ENCODE measurements at places on chromosomes 5 and 9.

- peak; percentile 1 for DNase-seq
Measured at GRCh38 chr9:88236511-88237478, 98.5 kb upstream of the SPATA31C2 start.

GRCh38 chr5:14766584-14766983 is 102.1 kb downstream of the OTULIN start:
- DNase-seq = no peak

DNA sequence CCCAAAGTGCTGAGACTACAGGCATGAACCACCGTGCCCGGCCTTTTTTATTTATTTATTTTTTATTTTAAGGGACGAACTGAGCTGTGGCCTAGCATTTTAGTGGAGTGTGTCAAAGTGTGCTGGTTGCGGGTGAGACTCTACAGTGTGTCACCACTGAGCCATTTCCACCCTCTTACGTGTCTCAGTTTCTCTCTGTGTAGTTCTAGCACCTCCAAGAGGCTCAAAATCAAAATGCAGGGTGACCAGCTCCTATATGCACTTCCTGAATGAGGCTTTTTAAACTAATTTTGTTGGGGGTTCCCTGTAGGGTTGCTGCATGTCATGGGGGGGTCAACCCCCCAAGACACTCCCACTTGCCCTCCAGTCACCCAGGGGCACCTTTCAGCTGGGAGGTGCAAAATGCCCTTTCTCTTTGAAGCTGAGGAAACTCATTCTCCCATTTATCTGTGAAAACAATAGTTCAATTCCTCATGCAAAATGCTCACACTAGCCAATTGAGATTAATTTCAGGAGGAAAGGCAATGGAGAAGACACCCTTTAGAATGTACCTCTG is 69.3 kb downstream of the COL15A1 start:
- DNase-seq = no peak

- no peak for DNase-seq
Measured at GRCh38 chr9:134621558-134622110, 20.0 kb upstream of the COL5A1 start.

- no peak for DNase-seq
Measured at GRCh38 chr5:71924325-71924724, 182.9 kb upstream of the MAP1B start.

GRCh38 chr5:116320486-116320885 is 235.7 kb downstream of the COMMD10 start:
- DNase-seq = no peak

GRCh38 chr5:104126980-104127379 is 564.4 kb upstream of the NUDT12 start:
- DNase-seq = no peak

- no peak for DNase-seq
Measured at GRCh38 chr9:16152276-16153101, 599.6 kb downstream of the CCDC171 start.

- DNase-seq = no peak
Measured at GRCh38 chr5:121681229-121681855, 170.3 kb upstream of the FTMT start.

DNA sequence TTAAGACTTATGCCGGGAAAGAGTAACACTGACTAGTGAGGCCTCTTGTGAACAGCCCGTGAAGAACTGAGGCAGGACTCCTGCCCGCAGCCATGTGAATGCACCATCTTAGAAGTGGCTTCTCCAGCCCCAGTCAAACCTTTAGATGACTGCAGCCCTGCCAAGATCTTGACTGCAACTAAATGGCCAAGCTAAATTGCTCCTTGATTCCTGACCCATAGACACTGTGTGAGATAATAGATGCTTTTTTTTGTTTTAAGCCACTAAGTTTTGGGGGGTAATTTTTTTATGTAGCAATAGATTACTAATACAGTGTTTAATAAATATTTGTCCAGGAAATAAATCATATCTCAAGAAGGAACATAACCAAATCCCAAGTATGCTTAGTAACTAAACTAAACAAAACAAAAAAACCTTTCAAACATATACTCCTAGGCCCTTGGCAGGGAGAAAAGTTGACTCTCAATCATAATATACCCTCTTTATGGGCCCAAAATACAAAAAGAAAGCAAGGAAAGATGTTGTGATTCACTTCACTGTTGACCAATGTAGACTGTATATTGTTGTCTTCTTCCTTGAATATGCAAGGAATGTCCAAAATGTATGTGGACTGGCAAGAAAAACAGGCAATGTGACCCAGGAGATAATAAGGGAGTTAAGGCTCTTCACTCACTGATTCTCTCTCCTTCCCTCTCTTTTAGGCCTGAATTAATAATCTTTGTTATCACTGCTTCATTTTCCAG is 79.7 kb upstream of the ZNF366 start:
- DNase-seq = no peak

- DNase-seq = no peak
Measured at GRCh38 chr5:1005904-1006655, 2.5 kb upstream of the NKD2 start.

DNA sequence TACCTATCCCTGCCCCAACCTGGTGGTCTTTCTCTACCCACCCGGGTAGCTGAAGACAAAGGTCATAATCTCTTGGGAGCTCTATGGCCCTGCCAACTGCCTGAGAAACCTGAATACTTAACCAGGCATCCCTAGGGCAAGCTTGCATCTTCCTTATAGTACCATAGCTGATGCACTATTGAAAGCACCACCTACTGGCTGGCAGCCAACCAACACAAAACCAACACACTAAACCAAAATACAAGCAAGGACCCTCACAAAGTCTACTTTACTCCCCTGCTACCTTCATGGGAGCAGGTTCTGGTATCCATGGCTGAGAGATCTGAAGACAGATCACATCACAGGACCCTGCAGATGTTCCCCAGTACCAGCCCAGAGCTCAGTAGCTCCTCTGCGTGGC is 171.8 kb upstream of the TAS2R1 start:
- no peak for DNase-seq

- DNase-seq = no peak
Measured at GRCh38 chr5:14216902-14217301, 73.8 kb downstream of the TRIO start.

DNA sequence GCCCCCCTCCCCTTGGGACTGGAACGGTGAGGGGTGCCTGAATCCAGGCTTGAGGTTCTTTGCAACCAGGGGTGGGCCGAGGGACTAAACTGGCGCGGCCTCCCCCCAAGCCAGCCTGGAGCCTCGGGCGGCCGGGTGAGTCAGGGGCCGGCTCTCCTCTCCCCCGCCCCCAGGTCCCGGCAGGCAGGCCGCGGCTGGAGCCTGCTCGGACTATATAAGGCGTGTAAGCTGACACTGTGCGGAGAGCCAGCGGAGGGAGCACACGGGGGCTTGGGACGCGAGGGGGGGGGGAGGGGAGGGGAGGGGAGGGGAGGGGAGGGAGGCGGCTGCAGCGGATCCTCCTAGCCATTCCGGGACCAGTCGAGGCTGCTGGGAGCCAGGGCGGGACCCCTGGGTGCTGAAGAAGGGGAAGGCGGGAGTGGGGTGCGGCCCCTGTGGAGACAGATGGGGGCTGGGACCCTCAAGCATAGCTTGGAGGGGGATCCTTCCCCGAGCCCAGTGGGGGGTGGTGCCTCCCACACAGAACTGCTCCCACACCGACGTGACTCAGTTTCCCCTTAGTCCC is 595 bp downstream of the PDLIM7 start:
- peak; percentile 36 for DNase-seq

DNA sequence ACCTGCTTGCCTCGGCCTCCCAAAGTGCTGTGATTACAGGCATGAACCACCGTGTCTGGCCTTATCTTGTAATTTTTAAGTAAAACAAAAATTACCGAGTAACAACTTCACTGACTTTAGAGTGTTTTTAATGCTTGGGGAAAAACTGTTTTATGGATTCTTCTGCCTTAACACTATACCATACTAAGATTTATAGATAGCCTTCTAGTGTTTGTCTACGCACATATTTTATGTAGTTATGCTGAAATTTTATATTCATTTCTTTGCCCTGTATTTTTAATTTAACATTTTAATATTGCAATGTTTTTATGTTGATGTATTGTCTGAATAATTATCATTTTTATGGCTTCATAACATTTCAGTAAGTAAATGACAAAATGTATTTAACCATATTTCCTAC is 96.4 kb upstream of the FTMT start:
- no peak for DNase-seq

GRCh38 chr9:136327304-136327974 is at the start of gene GPSM1:
GPSM1 (plus strand) TSS chr9:136327539; CDS start chr9:136327696, 157 bp downstream.
- DNase-seq = peak; percentile 39

DNA sequence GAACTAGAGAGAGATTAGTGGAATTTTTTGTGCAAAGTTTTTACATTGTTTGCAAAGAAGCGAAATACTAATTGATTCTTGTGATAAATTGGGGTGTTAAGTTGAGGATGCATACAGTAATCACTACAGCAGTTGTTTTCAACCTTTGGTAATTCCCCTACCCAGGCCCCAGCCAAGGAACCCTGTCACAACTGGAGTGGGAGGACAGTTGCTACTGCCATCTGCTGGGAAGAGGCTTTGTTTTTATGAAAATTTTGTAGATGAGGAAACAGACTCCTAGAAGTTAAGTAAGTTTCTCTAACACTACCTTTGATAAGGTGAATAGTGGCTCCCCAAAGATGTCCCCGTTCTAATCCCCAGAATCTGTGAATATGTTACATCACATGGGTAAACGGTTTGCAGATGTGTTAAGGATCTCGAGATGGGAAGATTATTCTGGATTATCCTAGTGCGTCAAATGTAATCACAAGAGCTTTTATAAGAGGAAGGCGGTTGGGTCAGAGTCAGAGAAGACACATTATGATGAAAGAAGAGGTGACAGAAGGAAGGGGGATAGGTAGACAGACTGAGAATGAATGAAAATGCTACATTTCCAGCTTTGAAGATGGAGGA is 34.0 kb upstream of the PPP1R2B start:
- peak; percentile 26 for DNase-seq

DNA sequence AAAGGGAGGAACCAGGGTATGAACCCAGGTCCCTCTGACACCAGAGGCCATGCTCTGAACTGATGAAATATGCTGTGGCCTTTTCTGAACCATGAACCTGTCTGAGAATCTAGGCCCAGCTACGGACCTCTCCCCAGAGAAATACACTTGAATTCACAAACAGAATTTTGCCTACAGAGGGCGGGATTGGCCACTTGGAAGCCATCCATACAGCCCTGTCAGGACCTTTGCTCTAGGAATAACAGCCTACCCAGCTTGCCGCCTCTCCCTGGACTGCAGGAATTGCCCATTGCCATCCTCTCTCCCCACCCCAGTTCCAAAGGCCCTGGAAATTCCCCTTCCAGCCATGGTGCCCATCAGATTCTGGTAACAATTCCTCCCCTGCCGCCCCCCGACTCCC is 26.6 kb downstream of the MORN5 start:
- DNase-seq = no peak

GRCh38 chr9:73153793-73154227 is 2.1 kb downstream of the ANXA1 start:
- no peak for DNase-seq

- DNase-seq = no peak
Measured at GRCh38 chr9:114289106-114289505, 33.8 kb upstream of the ORM1 start.

GRCh38 chr5:54904425-54904824 is 81.0 kb downstream of the ESM1 start:
- peak; percentile 60 for DNase-seq

GRCh38 chr5:173923218-173924095 is 35.3 kb downstream of the CPEB4 start:
- no peak for DNase-seq

GRCh38 chr5:154491941-154492340 is 13.9 kb upstream of the HAND1 start:
- no peak for DNase-seq

DNA sequence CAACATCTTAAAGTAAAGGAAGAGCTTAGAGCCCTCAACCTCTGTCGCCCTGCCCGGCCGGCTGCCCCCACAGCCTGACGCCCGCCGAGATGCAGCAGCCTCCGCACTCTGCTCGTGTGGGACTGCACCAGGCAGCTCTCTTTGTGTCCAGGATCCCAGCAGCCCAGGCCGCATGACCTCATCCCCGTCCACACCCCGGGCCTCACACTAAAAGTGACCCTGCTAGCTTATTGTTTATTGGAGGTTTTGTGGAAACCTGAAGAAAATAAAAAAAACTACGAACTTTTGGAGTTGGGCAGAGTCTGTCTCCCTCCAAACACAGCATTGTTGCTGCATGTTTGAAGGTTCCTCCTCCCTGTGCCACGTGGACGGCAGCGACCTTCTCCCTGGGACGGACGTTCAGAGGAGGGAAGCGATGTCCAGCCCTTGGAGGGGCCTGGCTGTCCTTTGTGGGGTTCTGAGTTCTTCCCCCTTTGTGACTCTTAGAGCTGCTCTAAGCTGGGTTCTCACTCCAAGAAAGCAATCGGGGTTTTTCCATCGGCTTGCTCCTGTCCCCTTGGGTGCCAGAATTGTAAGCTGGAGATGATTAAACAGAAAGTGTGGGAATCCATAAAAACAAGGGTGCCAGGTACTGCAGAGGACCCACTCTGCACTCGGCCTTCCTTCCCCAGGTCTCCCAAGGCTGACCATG is 103.5 kb upstream of the COL5A1 start:
- no peak for DNase-seq

- DNase-seq = no peak
Measured at GRCh38 chr5:74500110-74500917, 140.2 kb downstream of the ENC1 start.

- DNase-seq = peak; percentile 83
Measured at GRCh38 chr5:32474209-32474854, 29.8 kb upstream of the ZFR start.

DNA sequence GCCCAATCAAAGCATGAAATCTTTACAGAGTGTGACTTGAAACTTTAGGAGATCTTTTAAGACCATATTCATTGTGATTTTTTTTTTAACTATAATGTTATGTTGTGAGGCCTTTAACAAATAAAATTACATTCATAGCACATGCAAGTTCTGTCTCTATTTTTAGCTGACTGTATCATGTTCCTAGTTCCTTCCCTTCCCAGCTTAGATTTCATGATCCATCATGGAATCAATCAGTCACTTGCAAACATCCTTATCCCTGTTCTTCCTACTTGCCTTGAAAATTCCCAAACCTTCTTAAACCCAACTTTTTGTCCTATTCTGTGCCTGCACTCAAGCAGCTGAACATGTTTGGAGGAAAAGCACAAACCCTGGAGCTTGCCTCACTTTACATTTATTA is 141.8 kb downstream of the DMXL1 start:
- no peak for DNase-seq

DNA sequence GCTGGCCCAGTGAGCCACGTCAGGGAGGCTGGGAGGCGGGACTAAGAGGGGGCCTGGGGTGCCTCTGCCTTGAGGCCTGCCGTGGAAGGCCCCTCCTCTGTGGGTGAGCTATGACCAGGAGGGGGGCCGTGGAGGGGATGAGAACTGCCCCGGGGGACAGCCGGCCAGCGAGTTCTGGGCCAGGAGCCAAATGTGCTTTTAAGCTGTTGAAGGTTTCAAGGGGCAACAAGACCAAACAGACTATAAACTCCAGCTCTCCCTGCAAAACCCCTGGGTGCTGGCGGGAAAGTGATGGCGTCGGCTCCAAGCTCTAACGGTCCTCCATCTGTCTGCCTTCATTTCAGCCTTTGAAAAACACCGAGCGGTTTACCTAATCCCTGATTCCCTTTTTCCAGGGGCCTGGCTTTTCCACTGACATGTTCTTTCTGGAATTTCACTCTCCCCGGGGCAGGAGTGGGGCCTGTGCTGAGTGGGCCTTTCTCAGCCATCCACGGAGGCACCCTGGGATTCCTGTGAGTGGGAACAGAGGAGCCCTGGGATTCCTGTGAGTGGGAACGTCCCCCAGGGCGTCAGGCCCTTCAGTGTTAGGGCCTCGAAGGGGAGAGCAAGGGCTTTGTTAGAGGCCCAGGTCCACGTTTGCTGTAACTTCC is 65.6 kb downstream of the COL5A1 start:
- DNase-seq = peak; percentile 97

All from NCI-H2171 treated with DMSO at 0.1 percent for 48 hours (cell line).